Activated T-cell treated with anti-CD3 and anti-CD28 coated beads for 24 hours (primary cell): ENCODE measurements at places on chromosomes 4 and X.

- DNase-seq: no peak
These were observed 10.0 kb downstream of the SULT1E1 start for GRCh38 chr4:69849969-69850368.

GRCh38 chrX:147570483-147570882 is 341.2 kb upstream of the FMR1 start:
- DNase-seq: no peak

- DNase-seq: no peak
These were observed 271.8 kb upstream of the TENM3 start for GRCh38 chr4:181971411-181971810.

GRCh38 chrX:105869701-105870100 is 47.4 kb downstream of the NRK start:
- no peak for DNase-seq

DNA sequence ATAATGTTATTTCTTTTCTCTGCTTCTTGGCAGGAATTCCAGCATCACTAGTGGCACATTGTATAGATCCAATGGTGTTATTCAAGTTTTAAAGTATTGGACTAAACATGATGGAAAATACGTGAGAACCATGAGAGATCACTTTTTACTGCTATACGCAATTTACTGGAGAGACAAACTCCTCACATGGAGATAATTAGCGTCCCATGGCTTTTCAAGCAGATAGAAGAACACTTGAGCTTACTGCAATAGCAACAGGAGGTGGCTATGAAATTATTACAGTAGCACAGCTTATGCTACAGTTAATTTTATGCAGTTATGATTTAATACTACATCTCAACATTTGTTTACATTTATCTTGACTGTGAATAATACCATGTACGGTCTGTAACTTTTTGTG is 11.9 kb upstream of the TMEM185A start:
- no peak for DNase-seq

- no peak for DNase-seq
These were observed 564 bp downstream of the FAM149A start for GRCh38 chr4:186104890-186105646.

DNA sequence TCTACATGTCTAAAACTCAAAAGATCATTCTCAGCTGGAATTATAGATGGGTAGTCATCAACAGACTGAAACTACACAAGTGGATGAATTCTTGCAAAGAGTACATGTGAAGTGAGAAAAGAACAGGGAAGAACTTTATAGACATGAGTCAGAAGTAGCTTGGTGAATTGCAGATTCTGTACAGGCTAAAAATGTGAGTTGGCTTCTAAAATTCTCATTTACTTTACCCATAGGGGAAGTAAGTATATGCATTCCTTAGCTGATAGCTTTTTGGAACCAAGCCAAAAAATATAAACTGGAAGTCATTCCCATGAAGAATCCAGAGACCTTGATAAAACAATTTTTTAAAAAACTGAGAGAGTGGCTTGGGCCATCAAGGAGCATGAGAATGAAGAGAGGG is 584.2 kb upstream of the FTHL17 start:
- DNase-seq: no peak

DNA sequence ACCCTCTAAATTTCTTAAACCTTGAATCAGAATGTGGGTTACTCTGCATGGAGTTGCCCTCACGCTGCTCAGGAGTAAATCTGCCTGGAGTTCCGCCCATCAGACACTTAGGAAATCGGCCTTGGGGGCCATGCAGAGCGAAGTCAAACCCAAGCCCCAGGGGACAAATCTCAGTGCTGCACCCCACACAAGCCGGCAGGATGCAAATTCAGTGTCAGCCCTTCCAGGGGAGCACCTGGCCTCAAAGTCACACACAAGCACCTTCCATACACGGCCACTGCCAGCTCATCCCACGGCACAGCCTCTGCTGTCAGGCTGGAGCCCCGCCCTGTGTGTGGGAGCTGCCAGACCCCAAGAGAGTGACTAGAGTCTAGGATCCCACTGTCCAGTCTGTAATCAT is 27.4 kb downstream of the RNF212 start:
- DNase-seq: no peak

GRCh38 chr4:105838082-105838481 is 57.2 kb upstream of the NPNT start:
- DNase-seq: no peak

DNA sequence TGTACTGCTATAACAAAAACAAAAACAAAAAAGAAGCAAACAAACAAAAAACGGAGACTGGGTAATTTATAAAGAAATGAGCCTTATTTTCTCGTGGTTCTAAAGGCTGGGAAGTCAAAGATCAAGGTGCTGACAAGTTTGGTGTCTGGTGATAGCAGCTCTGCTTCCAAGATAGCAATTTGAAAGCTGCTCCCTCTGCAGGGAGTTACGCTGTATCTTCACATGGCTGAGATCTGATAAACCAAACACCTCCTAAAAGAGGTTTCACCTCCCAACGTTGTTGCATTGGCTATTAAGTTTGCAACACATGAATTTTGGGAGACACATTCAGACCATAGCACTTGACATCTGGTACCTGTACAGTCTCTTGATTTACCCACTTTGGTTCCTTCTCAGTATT is 854.2 kb downstream of the CENPC start:
- DNase-seq: no peak

DNA sequence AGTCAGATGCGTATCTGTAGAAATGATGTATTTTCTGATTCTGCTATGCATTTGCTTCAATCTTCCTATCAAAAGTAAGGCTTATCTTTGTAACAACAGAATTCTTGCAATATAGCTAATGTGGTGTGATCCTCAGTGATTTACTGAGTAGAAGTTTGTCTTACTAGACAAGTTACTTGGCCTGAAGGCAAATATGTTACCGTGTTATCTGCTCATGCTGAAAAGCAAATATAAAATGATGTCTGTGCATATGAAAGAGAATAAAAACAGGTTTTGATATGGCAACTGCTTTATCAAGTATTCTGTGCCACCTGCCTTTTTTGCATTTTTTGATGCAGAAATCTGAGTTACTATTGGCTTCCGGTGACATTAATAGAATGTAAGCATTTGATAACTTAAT is 92.6 kb downstream of the TIGD2 start:
- no peak for DNase-seq

DNA sequence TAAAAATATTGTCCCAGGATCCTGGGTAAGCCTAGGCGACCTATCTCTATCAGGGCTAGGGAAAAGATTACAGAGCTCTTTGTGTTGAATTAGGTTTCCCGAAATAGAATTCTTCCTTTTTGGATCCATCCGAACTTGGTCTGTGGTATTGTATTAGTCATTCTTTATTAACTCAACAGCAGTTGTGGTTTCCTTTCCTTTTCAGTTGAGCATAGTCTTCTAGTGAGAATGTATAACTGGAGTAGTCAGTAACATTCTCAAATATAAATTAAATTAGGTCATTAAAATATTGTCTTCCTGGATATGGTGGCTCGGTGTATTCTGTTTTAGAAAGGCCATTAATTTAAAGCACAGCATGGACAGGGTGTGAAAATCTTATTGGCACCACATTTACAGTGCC is 520.4 kb downstream of the NLGN4X start:
- DNase-seq: no peak

DNA sequence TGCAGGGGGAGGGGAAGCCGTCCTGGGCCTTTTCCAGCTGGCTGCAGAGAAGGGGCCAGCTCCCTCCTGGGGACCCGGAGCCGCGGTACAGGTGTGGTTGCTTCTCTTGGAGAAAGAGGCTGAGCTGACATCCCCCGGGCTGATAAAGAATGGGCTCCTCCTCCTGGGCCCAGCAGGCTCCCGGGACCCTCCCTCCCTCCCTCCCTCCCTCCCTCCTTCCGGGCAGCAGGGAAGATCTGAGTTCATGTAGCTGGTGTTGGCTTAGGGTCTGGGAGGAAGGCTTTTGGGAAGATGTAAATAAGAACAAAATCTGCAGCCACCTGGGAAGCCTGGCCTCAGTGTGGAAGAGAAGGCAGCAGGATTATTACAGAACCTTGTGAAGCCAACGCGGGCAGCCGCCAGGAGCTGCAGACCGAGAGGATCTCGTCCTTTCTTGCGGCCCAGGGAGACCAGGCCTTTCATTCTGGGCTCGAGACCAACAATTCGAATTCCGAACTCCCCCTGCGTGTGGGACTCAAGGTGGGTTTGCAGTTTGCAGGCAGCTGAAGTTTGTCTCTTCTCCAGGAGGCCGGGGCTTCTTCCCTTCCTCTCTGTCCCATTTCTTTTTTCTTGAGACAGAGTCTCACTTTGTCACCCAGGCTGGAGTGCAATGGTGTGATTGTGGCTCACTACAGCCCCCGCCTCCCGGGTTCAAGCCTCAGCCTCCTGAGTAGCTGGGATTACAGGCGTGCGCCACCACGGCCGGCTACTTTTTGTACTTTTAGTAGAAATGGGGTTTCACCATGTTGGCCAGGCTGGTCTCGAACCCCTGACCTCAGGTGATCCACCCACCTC is at the start of gene PLCXD1:
PLCXD1 (plus strand) TSS at position 216 of the 834 bp plus-strand sequence. CDS start 2,807 bp downstream, outside the sequence.
- peak; percentile 23 for DNase-seq

DNA sequence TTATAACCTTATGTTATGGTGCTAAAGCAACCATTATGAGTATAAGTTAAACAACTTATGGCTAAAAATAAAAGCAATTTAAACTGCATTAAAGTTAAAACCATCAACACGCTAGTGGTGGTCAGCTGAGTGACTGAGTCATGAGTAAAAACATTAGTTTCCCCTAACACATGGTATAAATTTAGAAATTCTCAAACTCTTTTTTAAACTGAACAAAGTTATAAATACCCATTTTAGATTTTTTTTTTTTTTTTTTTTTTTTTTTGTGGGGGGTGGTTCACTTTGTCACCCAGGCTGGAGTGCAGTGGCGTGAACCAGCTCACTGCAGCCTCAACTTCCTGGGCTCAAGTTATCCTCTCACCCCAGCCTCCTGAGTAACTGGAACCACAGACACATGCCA is 5.4 kb upstream of the BBS7 start:
- no peak for DNase-seq

- no peak for DNase-seq
These were observed 20.6 kb upstream of the APELA start for GRCh38 chr4:164856396-164856795.

DNA sequence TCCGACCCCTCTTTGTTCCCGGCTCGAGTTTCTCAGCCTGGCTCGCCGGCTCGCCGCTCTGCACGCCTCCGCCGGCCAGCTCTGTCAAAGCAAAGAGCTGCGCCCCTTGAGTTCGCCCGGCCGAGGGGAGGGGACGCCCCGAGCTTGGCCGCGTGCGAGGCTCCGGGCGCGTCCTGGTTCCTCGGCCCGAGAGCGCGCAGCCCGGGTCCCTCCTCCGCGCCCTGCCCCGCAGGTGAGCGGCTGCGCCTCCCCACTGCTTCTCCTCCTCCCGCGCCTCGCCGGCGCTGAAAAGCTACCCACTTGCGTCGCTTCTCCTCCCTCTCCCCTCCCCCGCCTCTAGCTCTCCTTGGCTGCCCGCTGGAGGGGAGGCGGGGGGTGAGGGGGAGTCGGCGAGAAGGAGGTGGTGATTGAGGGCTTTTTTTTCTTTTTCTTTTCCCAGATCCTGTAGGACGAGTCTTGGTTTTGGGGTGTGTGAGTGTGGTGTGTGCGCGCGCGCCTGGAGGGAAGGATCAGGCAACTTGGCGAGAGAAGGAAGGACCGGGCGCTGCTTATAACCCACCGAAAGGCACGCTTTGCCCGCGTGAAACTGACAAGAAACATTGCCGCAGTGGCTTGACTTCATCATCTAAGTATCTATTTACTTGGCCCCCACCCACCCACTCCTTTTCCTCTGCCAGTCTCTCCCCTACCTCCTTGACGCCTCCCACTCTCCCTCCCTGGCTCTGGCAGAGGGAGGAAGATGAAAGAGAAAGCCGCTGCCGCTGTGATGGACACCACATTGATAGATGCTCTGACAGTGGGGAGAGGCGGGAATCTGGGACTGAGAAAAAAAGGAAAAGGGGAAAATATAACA is at the start of gene LEF1:
LEF1 (minus strand) TSS at position 262 of the 853 bp plus-strand sequence. CDS start 1,165 bp downstream, outside the sequence.
- DNase-seq: peak; percentile 67

GRCh38 chrX:152276277-152276676 is 137.9 kb upstream of the MAGEA10 start:
- DNase-seq: no peak

- DNase-seq: no peak
These were observed 20.4 kb upstream of the CYP4V2 start for GRCh38 chr4:186170966-186171365.

GRCh38 chr4:180057891-180058671 is 2185.1 kb upstream of the TENM3 start:
- no peak for DNase-seq
